ENCODE measurements at places on chromosomes 5 and 9. TPM values are rescaled to one million over a fixed set of nuclear protein-coding genes. Genes with fewer than 3 reads are reported as not detected.

DNA sequence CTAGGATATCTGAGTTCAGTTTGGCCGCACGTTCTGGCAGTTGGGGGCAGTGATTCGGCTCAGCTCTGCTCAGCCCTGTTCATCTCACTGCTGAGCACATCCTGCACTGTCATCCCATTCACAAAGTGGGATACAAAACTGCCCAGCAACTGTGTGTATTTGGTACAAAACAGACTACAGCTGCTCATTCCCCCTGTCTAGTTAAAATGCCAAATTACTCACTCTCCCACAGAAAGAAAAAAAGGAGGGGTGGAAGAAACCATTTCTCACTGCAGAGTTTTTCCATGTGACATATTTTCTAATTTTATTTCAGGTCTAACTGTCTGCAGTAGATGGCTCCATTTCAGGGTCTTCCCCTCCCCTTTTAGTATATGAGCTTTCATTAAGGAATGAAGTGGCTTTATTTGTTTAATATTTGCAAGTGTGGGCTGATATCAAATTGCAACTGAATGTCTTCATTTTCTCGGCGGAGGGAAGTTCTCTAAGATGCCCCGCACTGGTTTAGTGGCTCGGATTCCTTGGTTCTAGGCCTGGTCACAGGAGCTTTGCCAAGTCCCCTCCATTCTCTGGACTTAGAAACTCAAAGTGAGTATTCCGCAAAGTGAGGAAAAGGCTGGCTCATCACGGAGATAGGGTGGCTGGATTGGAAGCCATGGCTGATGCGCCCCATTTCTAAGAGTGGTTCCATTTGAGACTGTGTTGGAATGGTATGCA, 14.7 kb downstream of the COL15A1 start:
- peak; percentile 87 for DNase-seq

DNA sequence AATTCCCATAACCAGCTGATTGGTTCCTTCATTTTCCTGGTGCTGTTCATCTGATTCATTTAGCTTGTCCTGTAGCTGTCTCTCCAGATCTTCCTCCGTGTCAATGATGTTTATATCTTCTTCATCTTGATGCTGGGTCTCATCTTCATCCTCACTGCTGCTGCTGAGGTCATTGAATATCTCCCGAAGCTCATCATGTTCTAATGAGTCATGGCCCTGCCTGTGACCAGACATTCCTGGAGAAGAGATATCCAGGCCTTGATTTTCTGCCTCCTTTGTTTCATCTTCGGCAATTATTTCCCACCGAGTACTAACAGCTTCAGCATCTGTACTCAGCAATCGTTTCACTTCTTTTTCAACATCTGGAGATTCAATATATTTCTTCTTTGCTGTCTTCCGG, 1.4 kb downstream of the TAF7 start:
- no peak for DNase-seq

DNA sequence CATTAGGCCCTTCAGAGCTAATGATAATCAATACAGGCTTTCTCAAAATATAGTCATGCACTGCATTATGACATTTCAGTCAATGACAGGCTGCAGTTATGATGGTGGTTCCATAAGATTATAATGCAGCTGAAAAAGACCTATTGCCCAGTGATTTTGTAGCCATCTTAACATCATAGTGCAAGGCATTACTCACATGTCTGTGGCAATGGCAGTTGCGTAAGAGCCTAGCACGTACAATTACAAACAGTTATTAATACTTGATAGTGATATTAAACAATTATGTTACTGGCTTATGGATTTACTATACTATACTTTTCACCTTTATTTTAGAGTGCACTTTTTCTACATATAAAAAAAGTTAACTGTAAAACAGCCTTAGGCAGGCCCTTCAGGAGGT, 214.8 kb downstream of the ISL1 start:
- no peak for DNase-seq

DNA sequence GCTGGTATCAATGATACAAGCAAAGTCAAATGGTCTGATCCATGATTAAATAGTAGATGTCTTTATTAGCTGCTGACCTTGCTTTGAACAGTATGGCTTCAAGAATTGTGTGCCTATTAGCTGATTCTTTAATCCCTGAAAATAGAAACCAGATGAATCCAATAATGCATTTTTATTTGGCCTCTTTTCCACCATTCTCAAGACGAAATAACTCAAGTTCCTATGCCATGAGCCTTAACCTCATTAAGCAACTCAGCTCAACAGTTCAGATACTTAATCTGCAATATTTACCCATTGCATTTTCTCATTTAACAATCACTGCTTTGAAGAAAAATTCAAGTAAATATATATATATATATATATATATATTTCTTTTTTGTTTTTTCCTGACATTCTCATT, 588.6 kb upstream of the MEF2C start:
- peak; percentile 26 for DNase-seq

- DNase-seq = no peak
Measured at GRCh38 chr9:32218100-32218767, 166.2 kb upstream of the ACO1 start.

- DNase-seq = no peak
Measured at GRCh38 chr9:115182264-115182663, 64.3 kb upstream of the TNC start.

DNA sequence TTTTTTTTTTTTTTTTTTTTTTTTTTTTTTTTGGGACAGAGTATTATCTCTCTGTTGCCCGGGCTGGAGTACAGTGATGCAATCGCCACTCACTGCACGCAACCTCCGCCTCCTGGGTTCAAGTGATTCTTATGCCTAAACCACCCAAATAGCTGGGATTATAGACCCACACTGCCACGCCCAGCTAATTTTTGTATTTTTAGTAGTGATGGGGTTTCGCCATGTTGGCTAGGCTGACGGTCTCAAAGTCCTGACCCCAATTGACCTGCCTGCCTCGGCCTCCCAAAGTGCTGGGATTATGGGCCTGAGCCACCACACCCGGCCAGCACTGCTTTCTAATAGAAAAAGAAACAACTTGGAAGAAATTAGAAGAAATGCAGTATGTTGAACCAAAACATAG, 39.2 kb downstream of the TTC1 start:
- DNase-seq = no peak

ENTPD8 gene
- 0.11 TPM for total RNA-seq

ADAMTS2 gene
- 26.6 TPM for total RNA-seq

TAF1L gene
- total RNA-seq = 0.02 TPM

Data from astrocyte (in vitro differentiated cells and primary cell).